Endothelial cell of coronary artery (primary cell): ENCODE measurements at places on chromosomes 4 and X. TPM values are rescaled to one million over a fixed set of nuclear protein-coding genes. Genes with fewer than 3 reads are reported as not detected.

MAGEE2 gene
- not detected in 2 replicates for total RNA-seq

ATOH1 gene
- total RNA-seq = not detected in 2 replicates

AFF2 gene
- total RNA-seq = 0.09 and 0.18 TPM in 2 replicates

PNMA6A gene
- total RNA-seq = 0.85 and 0.99 TPM in 2 replicates

TEX13D gene
- total RNA-seq = not detected in 2 replicates

FGF16 gene
- total RNA-seq = 0.99 and 5.2 TPM in 2 replicates

XIAP gene
- total RNA-seq = 40.7 and 41.0 TPM in 2 replicates

IL2 gene
- total RNA-seq = not detected in 2 replicates

TREX2 gene
- 2.8 and 3.7 TPM in 2 replicates for total RNA-seq

AFM gene
- not detected in 2 replicates for total RNA-seq
